ENCODE measurements at places on chromosomes 3 and 15.

- DNase-seq, result no peak
These were observed 18.1 kb downstream of the DAZL start for GRCh38 chr3:16587047-16587680.

- DNase-seq, result no peak
These were observed 15.8 kb downstream of the RBP1 start for GRCh38 chr3:139523718-139524117.

DNA sequence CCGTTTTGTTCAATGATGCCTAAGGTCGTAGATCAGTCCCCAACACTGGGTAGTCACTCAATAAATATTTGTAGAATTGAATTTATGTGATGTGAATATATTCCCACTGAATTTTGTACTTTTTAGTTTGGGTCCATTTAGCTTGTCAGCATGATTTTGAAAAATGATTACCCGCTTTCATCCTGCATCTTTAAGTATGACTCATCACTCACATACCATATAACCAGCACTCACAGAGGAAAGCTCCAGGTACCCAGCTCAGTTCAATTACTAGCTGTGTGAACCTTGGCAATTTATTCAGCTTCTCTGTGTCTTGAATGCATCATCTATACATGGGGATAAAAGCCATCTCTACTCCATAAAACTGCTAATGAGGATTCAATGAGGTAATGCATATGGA, 2.2 kb upstream of the MLF1 start:
- DNase-seq, result peak; percentile 1

- no peak for DNase-seq
These were observed 69.4 kb downstream of the SCN10A start for GRCh38 chr3:38746641-38747040.

- DNase-seq, result no peak
These were observed 26.4 kb upstream of the LAMP3 start for GRCh38 chr3:183188895-183189462.

- DNase-seq, result peak; percentile 91
These were observed 152.3 kb downstream of the IGF1R start for GRCh38 chr15:98800437-98801233.

GRCh38 chr3:17645074-17645698, 97.2 kb downstream of the TBC1D5 start:
- DNase-seq, result peak; percentile 77

DNA sequence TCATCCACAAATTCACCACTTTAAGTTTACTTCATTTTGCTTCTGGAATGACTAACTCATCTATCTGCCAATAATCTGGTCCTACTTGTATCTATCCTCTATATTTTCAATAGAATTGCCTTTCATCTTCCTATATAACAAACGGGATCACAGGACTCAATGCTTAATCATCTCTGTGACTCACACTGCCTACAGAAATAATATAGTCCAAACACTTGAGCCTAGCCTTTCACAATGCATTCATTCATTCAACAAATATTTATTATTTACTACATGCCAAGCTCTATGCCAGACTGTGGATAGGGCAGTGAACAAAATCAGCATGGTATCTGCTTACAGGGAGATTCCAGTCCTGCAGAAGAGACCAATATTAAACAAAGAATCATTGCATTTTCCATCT, 16.6 kb upstream of the AGTR1 start:
- DNase-seq, result peak; percentile 18

DNA sequence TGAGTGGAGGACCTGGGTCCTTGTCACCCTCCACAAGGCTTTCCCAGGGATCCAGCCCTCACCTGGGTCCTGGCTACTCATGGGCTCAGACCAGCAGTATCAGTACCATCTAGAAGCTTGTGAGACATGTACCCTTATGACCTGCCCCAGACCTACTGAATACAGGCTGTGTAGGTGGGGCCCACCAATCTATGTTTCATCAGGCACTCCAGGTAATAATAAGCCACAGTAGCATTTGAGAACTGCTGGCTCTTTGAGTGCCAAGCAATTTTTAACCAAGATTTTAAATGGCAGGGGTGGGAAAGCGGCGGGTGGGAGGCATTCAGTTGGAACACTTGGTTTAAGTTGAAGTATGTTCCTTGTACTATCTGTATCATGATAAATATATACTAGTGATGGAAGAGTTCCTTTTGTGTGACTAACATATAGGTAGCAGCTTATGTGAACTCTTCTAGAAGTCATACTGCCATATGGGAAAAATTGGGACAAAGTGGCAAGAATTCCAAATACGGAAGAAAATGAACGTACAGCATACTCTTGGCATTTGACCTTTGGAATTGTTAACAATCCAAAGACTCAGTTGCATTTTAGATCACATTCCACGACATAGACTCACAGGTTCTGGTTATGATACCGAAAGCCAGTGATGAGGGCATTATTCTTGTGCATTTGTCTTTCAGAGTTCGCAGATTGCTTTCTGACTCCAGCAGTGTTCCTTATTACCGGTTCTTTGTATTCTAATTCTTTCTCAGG, 190.4 kb downstream of the GHSR start:
- peak; percentile 57 for DNase-seq
